ENCODE measurements at places on chromosomes 12 and 14.
A peak's percentile ranks its signal among the peaks of the same experiment; 100 is the strongest.

GRCh38 chr12:121811434-121812319, 7.9 kb downstream of the SETD1B start:
- peak; percentile 91 for DNase-seq

GRCh38 chr12:9897535-9897934, 16.2 kb downstream of the KLRF2 start:
- DNase-seq, result no peak

GRCh38 chr14:70744641-70745040, 64.7 kb downstream of the MAP3K9 start:
- no peak for DNase-seq

- DNase-seq, result no peak
Observed at GRCh38 chr14:60789656-60790055, 55.1 kb downstream of the MNAT1 start.

- DNase-seq, result peak; percentile 73
Observed at GRCh38 chr12:63826006-63826585, 18.4 kb upstream of the SRGAP1 start.

- DNase-seq, result peak; percentile 74
Observed at GRCh38 chr14:99946652-99947489, 118.4 kb upstream of the EVL start.

DNA sequence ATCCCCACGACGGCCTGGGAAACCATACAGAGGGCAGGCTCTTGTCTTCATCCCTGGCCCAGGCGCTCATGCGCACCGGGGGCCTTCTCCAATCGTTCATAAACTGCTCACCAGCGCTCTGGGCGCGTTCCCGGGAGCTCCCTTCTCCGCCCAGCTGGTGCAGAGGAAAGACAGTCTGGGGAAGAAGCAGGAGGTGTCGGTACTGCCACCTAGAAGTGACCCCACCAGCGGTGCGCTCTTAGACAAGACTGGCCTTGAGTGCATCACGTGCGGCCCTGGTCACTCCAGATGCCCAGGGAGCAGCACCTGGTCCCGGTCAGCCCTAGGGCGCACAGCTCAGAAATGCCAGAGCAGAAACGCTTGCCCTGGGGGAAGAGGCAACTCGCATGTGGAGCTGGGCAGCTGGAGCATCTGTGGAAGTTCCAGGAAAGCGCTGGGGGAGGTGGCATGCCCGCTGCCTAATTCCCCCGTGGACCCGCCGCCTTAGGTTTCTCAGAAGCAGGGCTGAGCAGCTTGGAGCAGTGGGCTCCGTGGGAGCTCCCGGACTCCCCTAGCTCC, 2.5 kb downstream of the GSC start:
- DNase-seq, result peak; percentile 49

DNA sequence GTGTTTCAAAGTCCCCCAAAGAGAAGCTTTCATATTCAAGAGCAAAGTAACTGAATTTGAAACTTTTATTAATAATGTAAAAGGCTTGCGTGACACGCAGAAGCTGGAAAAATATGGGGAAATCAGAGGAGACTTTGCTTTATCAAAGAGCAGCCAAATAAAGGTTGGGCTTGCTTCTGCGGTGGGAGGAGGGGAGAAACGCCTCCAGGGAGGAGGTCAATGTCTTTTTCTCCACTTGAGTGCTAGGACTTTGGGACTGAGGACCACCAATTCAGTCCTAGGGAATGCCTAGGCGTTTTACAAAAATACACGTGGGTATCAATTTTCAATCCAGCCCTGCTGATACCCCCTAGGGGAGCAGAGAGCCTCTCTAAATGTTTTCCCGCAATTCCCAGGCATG, 60.9 kb upstream of the FZD10 start:
- DNase-seq, result no peak

- peak; percentile 35 for DNase-seq
Observed at GRCh38 chr14:77306851-77307496, 13.7 kb downstream of the POMT2 start.

- DNase-seq, result no peak
Observed at GRCh38 chr12:46919666-46920400, 94.0 kb upstream of the SLC38A4 start.

DNA sequence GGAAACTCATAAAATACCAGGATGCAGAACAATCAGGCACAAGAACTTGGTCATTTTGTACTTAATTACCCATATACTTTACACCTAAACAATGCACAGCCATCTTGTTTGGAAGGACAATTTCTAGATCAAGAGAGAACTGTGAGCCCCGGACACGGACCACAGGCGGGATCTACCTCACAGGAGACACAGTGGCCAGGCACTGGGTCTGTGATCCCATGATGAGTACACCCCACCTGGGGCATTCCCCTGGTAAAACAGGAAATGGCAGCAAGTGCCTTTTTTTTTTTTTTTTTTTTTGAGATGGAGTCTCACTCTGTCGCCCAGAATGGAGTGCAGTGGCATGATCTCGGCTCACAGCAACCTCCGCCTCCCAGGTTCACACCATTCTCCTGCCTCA, 15.2 kb downstream of the GOLGA3 start:
- DNase-seq, result no peak

- peak; percentile 56 for DNase-seq
Observed at GRCh38 chr12:121255433-121255832, 41.1 kb downstream of the CAMKK2 start.

DNA sequence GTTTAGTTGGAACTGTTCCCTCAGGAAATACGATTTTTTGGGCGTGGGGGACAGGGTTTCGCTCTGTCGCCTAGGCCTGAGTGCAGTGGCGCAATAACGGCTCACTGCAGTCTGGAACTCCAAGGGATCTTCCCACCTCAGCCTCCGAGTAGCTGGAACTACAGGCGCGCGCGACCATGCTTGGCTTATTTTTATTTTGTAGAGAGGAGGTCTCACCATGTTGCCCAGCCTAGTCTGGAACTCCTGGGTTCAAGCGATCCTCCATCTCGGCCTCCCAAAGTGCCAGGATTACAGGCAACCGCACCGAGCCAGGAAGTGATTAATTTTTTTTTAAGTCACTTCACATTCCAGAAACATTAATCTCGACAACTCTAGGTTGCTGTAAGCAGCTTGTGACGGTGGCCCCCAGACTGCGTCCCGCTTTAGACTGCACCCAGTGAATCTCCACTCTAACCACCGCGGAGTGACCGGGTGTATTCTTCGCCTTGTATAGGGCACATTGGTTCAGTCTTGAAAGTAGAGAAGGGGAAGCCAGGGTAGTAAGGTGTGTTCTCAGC, 830 bp upstream of the MIS18BP1 start:
- no peak for DNase-seq

GRCh38 chr14:102525219-102525928, 15.8 kb upstream of the ANKRD9 start:
- DNase-seq, result peak; percentile 72

GRCh38 chr12:108308395-108309085, 30.6 kb downstream of the CMKLR1 start:
- DNase-seq, result no peak

DNA sequence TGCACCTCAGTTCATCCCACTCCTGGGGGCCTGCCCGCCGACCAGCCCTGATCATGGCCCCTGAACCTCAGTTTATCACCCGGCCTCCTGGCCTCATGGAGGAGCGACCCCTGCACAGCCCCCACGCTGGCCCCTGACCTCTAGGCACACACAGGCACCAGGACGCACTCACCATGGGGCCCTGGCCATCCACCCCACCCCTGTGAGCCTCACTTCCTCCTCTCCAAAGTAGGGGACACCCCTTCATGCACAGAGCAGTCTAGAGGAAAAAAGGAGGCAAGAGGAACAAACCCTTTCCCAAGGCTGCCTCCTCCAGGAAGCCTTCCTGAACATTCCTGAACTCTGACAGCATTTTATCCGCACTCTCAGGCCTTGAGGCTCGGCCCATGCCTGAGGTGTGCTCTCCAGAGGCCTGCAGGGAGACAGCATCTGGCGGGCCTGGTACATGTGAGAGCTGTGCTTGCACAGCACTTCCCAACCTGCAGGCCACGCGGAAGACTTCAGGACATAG, 39.4 kb downstream of the CCNK start:
- no peak for DNase-seq

DNA sequence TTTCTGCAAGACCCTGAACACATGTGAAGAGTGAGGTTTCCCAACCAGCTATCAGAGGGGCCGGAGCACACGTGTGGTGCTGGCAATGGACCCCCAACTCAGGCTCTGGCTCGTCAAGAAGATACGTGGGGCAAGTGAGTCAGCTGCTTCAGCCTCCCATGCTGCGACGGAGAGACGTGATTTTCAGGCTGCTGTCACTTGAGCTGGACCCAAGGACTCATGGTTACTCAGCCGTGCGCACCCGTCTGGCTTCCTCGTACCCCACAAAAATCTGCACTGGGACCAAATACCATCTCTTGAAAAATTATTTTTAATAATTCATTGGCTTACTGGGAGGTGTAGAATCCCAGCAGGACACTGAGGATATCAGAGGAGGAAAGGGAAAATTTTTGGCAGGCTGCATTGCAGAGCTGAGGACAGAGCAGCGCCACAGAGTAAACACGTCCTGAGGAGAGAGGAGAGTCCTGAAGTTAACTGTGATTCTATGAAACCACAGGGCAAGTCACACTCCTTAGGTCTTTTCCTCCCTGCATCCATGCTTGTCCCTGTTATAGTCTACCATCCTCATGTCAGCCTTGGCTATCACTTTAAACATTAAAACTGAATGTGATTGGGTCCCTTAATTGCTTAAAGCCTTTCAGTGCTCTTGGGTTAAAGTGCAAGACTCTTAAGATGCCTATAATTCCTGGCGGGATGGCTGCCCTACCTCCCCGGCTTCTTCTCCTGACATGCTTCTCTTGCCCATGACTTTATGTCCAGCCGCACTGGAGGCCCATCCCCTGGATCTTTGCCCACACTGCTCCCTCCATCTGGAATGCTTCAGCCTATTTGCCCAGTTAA, 95.3 kb upstream of the SLC35F4 start:
- DNase-seq, result no peak

DNA sequence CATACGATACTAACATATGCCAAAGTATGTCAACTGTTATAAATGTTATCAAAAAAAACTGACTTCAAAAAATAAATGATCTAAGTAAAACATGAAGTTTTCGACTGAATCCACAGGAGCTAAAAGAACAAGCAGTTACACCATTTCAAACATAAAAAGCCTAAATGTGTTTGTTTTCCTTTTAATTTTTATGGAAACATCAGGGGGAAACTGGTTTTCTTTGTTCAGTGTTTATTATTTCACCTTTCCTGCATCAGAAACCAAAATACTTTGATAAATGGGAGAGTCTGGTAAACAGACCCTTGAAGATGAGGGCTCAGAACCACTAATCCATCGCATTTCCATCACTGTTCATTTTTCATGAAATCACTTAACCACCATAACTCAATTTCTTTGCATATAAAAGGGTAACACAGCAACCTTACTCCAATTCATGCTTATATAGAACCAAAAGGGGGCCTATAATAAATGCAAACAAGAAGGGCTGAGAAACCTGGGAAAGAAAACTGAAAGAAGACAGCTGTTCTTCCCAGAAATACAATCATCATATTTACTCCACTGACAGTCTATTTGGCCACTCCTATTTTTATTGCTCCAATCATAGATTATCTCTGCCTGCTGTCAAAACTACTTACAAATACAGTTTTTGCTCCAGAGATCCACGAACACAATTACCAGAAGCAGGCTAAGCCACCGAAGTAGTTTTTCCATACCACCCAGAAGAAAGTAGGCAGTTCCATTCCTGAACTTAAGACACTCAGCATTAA, 17.0 kb downstream of the FGD6 start:
- DNase-seq, result no peak

All from eye (tissue), 1 donor.